ENCODE measurements at places on chromosomes 11 and 22.

DNA sequence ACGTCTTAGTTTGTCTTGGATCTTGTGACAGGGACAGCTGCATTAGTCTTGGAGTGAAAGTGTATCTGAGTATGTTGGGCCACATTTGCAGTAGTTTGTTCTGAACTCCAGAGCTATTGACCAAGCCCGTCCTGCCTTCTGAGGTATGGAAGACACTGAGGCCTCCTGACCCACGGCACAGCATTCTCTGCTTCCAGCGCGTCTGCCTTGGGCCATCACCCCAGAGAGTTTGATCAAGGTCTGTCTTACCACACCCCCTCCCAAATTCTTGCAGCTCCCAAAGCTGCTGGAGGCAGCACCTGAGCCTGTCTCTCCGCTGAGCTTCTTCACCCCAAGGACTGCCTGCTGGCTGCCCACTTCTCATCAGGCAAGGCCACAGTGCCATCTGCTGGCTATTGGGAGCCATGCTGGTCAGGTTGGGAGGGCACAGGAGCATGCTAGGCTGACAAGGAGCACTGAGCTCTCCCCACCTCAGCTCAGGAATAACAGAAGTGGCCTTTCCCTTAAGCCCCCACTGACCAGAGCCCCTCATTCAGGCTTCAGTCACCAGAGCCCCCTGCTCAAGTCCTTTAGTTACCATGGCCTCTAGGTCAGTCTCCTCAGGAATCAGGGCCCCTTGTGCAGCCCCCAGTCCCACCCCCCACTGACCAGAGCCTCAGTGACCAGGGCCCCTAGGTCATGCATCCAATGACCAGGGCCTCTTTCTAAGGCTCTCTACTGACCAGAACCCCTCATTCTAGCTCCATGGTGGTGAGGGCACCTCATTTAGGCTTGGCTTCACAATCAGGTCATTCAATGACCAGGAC is 27.2 kb upstream of the SMPD1 start:
- DNase-seq: peak; percentile 80

- DNase-seq: no peak
These were observed 602 bp upstream of the AQP11 start for GRCh38 chr11:77589181-77589520.

- peak; percentile 74 for DNase-seq
These were observed at the start of gene MAPK8IP1 for GRCh38 chr11:45885274-45885920. Gene MAPK8IP1 (plus strand): TSS chr11:45885651. CDS start chr11:45885821, 170 bp downstream.

- no peak for DNase-seq
These were observed 74.1 kb upstream of the CEP126 start for GRCh38 chr11:101840704-101841103.
